ENCODE measurements at places on chromosomes 12 and 14.

DNA sequence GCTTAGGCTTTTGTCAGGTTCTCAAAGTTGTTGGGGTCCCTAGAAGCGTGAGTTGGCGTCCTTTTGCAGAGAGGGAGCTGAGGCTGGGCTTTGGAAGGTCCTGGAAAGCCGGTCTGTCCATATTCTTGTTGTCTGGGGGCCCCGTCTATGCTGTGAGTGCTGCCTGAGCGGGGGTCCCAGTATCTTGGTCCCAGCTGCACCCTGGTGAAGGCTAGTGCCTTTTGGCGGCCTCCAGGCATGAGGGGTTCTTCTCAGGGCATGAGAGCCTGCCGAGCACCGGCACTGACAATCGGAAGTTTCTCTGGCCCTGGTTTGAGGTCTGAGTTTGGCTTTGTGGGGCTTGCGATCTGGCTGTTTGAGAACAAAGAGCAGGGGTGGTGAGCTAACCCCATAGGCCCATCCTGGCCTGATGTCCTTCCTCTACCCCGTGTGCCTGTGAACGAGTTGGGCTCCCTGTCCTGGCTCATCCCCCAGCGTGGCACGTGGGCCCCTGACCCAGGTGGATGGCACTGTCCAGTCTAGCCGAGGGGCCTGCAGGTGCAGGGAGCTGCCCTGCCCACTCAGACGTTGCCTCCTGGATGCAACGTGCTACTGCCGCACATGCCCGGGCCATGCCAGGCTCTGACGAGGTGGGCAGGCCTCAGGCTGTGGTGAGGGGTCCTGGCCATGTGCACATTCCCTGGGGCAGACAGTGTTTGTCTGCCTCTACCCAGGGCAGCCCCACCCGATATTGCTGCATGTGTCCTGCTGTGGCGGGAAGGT, 3.9 kb downstream of the CEP170B start:
- no peak for DNase-seq

DNA sequence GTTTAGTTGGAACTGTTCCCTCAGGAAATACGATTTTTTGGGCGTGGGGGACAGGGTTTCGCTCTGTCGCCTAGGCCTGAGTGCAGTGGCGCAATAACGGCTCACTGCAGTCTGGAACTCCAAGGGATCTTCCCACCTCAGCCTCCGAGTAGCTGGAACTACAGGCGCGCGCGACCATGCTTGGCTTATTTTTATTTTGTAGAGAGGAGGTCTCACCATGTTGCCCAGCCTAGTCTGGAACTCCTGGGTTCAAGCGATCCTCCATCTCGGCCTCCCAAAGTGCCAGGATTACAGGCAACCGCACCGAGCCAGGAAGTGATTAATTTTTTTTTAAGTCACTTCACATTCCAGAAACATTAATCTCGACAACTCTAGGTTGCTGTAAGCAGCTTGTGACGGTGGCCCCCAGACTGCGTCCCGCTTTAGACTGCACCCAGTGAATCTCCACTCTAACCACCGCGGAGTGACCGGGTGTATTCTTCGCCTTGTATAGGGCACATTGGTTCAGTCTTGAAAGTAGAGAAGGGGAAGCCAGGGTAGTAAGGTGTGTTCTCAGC, 830 bp upstream of the MIS18BP1 start:
- no peak for DNase-seq

GRCh38 chr12:53044896-53045695, 4.8 kb upstream of the TNS2 start:
- no peak for DNase-seq

GRCh38 chr14:58191763-58192601, 8.0 kb upstream of the ACTR10 start:
- DNase-seq, result no peak

DNA sequence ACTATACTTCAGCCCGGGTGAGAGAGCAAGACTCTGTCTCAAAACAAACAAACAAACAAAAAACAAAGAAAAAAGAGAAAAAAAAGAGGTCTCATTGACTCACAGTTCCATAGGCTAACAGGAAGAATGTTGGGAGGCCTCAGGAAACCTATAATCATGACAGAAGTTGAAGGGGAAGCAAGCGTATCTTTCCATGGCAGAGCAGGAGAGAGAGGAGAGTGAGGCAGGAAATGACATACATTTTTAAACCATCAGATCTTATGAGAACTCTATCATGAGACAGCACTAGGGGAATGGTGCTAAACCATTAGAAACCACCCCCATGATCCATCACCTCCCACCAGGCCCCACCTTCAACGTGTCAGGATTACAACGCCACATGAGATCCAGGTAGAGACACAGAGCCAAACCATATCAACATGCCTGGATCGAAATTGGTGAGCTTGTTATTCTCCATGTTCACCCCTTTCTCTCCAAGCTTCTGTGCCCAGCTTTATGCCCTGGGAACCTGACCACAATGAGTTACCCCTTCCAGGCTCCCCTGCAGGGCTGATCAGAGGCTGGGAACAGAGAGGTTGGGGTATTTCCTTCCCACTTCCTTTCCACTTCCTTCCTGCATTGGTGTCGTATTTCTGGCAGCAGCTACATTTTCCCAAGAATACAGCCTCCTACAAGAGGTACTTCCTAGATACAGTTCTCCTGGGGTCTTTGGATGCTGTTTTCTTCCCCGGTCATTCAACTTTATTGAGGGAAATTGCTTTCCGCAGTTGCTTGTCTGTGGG, 219.3 kb upstream of the FLRT2 start:
- no peak for DNase-seq

DNA sequence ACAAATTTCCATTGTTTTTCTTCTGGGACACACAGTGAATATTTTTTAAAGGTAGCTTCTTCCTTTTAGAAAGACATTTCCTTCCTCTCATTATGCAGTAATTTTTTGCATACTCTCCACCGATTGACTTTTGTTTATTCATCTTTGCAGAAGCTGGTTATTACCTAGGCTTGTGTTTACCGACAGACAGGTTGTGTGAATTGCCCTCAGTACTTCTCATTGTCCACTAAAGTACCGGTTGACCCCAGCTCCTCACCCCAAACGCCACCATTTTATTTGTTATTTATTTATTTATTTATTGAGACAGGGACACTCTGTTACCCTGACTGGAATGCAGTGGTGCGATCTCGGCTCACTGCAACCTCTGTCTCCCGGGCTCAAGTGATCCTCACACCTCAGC, 63.4 kb upstream of the MYL2 start:
- DNase-seq, result no peak

GRCh38 chr14:104977681-104978653, at the start of gene AHNAK2:
Gene AHNAK2 (minus strand): TSS chr14:104978374. CDS start chr14:104978237, 137 bp downstream.
- DNase-seq, result peak; percentile 70

- no peak for DNase-seq
Measured at GRCh38 chr14:101098177-101098576, 194.7 kb upstream of the RTL1 start.

- DNase-seq, result peak; percentile 39
Measured at GRCh38 chr12:13023811-13024530, 20.2 kb upstream of the FAM234B start.

Data from NCI-H2171 treated with DMSO at 0.1 percent for 48 hours (cell line).